ENCODE measurements at places on chromosomes 5 and 9.

- no peak for DNase-seq
Measured at GRCh38 chr5:1184481-1184880, 16.9 kb upstream of the SLC6A19 start.

DNA sequence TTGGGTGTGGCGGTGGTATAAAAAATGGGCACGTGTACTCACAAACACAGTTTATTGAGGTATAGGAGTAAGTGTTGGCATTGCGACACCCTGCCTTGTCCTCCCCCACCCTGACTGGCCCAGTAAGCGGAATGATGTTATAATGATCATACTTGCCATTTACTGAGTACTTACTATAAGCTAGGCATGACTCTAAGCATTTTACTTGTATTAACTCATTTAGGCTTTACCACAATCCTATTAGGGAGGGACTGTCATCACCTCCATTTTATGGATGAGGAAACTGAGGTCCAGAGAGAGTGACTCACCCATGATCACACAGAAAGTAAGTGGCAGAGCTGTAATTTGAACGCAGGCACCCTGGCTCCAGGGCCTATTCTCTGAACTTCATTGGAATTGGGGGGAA is 2.3 kb downstream of the SMIM3 start:
- no peak for DNase-seq

DNA sequence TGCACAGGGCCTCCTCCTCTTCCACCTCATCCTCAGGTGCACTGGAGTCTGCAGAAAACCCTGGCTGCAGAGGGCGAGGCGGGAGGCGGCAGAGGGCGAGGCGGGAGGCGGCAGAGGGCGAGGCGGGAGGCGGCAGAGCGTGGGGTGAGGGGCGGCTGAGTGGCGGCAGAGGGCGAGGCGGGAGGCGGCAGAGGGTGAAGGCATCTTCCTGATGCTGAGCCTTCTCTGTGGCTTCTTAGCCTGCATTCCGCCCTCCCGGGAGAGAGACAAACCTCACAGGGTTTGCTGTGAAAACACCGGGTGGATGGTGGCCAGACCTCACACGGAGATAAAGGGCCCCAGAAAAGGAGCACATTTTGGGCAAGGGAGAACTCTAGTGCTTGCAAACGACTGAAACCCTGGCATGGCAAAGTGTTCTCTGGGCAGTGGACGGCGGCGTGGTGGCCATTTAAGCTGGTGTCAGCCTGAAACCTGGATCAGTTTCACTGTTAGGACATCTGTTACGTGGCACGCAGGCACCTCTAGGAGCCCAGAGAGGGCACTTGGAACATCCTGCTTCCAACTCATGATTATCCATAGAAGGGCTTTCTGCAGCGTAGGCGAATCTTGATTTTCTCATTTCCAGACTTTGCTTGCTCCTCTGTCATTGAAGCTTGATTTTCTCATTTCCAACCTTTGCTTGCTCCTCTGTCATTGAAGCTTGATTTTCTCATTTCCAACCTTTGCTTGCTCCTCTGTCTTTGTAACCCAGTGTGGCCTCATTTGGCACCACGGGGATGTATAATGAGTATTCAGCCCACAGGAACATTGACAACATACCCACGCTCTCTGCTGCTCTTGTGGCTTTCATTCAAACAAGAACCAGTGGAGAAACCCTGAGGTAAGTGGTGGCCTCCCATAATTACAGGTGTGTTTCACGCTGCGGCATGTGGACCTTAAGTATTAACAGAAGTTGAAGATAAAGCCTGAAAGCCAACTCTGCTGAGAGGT is 16.3 kb upstream of the PLEKHG4B start:
- DNase-seq, result no peak

DNA sequence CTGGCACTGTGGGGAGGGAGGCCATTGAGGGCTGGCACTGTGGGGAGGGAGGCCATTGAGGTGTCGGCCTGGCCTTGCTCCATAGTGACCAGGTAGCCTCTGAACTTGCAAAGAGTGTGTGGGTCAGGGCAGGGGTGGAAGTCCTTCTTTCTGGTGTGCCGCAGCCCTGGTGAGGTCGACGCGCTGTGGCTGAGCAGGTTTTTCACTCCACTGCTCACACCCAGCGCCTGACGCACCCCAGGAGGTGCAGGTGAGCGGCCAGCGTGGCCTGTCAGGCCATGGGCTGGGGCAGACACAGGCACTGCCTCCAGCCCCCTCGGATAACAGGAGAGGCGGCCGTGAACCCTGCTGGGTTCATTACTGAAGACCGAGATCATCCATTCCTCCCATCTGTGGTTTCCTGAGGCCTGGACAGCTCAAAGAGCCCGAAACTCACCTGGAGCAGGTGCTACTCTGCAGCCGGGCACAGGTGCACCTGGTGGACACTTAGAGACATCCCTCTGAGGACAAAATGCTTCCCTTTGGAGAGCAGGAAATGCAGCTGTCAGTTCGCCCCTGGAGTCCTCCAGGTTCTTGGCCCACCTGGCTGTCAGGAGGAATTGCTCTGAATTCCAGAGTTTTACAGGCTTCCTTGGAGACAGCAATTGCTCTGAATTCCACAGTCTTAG is 32.4 kb downstream of the LHX3 start:
- DNase-seq, result peak; percentile 45

DNA sequence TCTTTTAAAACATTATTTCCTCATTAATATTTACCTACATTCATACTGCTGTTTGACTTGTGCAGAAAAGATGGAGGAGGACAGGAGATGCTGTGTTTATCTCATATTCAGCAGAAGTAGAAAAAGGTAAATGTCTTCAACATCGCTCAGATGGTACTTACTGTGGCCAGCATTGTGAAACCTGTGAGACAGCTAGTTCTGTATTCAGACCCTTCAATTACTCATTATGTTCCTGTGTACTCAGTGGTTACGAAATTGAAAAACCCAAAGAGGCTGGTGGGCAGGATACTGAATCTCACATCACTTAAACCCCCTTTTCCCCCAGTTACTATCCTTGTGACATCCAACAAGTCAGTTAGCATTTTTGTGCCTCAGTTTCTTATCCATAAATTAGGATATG is 216.0 kb downstream of the KDM4C start:
- DNase-seq, result no peak

GRCh38 chr9:134789168-134789567 is 91.4 kb upstream of the FCN2 start:
- no peak for DNase-seq

- DNase-seq, result no peak
Measured at GRCh38 chr5:158563760-158564390, 535.8 kb downstream of the EBF1 start.

- DNase-seq, result no peak
Measured at GRCh38 chr5:112306956-112307355, 112.1 kb downstream of the EPB41L4A start.

DNA sequence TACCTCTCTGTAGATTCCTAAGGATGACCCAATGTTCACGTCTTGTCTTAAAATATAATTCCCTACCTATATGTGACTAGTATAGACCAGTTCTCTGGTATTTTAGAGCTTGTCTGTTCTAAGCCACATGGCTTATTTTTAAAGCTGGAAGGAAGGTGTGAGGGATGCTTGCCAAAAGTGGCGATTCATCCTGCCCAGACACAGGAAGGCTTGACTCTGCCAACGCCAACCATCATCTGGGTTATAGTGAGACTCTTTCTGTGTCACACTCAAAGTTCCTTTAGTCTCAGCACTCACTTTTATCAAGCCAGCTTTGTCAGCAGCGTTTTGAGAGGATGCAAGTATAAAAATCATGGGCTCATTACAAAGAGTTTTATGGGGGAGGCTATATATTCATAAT is 500.0 kb downstream of the PTPRD start:
- DNase-seq, result no peak

- DNase-seq, result peak; percentile 24
Measured at GRCh38 chr9:15104826-15105420, 194.7 kb upstream of the FREM1 start.

- DNase-seq, result no peak
Measured at GRCh38 chr9:33246269-33246860, 6.4 kb downstream of the SPINK4 start.

DNA sequence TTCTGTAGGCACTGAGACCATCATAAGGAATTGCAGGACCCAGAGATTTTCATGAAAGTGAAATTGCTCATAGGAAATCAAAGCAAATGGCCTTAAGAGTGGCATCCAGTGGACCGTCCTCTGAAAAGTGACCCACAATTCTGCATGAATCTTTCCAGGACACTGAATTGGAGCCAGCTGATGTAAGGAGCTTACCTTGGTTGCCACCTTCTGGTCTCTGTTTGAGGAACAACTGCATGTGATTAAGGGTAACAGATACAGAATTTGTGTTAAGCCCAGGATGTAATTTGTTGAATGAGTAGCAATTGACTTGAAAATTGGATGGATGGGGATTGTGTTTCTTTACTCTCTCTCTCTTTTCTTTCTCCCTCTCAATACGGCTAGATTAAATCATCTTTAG is 49.9 kb upstream of the GAS1 start:
- no peak for DNase-seq

- DNase-seq, result no peak
Measured at GRCh38 chr5:39503155-39503554, 78.4 kb upstream of the DAB2 start.

DNA sequence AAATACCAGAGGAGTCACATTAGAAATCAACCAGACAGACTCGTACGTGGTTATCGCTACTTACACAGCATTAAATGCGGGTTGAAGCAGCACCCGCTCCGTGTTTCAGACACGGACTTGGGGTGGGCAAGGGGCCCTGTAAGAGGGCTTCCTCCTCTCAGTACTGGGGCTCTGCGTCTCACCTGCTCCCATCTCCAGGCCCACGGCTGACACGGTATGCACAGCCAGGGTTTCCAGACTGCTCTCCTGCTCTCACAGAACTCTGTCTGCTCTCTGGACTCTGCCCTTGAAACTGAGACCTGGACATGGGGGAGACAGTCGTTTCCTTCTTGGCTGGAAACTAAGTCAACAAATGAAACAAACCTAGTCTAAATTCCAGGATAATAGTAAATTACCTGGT is 24.7 kb upstream of the RASGEF1C start:
- DNase-seq, result no peak

DNA sequence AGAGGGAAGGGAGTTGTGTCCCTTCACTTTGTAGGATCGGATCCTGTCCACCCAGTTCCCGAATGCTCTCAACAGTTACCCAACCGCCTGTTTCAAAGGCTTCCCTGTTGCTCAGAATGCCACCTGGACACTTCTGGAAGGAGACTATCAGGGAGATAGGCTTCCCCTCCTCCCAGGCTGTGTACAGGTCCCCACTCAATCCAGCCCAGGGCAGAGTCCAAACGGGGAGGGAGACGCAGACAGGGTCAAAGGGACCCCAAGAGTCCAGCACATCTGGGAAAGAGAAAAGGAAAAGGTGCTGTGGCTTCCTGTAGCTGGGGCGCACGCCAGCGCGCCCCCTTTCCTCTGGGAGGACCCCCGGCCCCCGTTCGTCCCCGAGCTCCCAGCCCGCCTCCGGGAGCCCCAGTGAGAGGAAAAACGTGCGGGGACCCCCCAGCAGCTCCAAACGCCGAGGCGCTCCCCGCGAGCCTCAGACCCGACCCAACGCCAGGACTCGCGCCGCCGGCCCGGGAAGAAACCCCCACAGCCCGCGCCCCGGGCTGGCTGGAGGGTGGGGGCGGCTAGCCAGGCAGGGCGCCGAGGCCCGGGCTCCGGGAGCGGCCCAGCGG is 640 bp downstream of the SURF4 start:
- DNase-seq, result peak; percentile 35

- no peak for DNase-seq
Measured at GRCh38 chr9:97272072-97272471, 35.4 kb upstream of the CCDC180 start.

- DNase-seq, result no peak
Measured at GRCh38 chr5:135079760-135080159, 45.7 kb upstream of the PITX1 start.

GRCh38 chr5:161078793-161079192 is 226.8 kb upstream of the ATP10B start:
- no peak for DNase-seq

GRCh38 chr5:158483281-158483860 is 616.3 kb downstream of the EBF1 start:
- DNase-seq, result no peak

DNA sequence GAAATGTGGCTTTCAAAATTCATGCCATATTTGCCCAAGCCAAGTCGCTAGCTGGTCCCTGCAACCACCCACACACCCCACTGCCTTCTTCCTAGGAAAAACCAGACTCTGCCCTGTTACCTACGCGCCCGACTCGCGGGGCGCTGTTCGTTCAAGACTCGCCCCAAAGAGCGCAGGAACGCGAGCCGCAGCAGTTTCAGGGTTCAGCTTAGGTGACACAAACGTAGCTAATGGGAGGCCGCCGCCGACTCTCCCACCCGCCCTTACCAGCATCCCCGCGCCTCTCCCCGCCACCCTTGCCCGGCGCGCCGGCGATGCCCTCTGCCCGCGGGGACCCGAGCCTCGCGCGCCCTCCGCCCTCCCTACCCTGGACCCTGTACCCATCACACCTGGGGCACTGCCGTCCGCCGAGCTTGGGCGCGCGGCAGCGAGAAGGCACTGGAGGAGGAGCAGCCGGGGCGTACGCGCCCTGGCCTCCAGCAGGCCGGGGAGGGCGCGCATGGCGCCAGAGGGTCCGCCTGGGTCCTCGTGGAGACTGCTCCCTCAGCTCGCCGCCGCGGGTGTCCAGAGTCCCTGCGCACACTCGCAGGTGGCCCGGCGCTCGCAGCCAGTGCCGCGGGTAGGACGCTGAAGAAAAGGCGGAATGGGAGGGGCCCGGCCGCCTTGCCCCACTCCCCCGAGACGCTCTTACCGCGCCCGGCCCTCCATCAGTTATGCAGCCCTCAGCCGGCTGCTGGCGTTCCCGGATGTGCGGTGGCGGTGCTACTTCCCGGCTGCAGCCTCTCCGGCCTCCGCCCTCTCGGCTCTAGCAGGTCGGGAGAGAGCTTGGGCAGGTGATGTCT is at the start of gene EMB:
TSS of gene EMB (minus strand) at position 638 of the 842 bp plus-strand sequence. CDS start at position 501, 137 bp downstream.
- peak; percentile 84 for DNase-seq

DNA sequence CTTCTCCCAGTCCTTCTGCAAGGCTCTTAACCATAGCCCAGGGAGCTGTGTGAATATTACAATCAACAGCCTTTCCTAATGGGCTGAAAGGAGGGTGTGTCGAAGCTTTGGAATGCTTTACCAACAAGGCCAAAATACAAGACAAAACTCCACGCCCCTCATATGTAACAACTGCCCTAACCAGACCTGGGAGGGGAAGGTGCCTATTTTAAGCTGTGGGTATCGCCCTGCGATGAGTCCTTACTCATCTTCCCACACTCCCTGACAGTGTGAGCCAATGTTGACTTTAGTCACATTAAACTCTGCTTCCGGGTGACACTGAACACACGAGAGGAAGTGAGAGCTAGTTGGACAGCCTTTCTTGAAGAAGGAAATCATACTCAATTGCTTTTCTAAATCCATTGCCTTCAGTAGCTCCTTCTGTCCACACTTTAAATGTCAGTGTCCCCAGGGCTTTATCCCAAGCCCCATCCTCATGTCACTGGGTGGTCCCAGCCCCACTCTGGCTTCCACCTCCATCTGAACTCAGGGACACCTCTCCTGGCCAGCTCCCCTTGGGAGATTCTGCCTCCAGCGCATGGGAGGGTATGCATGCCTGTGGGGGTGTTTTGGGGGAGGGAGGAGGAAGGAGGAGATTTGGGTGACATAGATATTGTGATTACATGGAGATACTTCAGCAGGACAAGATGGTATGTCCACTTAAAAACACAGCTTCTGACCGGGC is 6.5 kb upstream of the TBC1D9B start:
- no peak for DNase-seq
